ENCODE measurements at places on chromosomes 7 and 10.

- peak; percentile 29 for DNase-seq
Observed at GRCh38 chr7:70040970-70041766, 442.9 kb downstream of the AUTS2 start.

GRCh38 chr10:7819121-7819460, 786 bp downstream of the TAF3 start:
- peak; percentile 48 for DNase-seq

- no peak for DNase-seq
Observed at GRCh38 chr7:26653430-26654399, 210.7 kb downstream of the SKAP2 start.

- no peak for DNase-seq
Observed at GRCh38 chr7:146661929-146662328, 545.3 kb downstream of the CNTNAP2 start.

GRCh38 chr10:11073410-11073809, 55.7 kb downstream of the CELF2 start:
- no peak for DNase-seq
